Breast epithelium (tissue), 4 donors: ENCODE measurements at places on chromosomes 16 and 17.

DNA sequence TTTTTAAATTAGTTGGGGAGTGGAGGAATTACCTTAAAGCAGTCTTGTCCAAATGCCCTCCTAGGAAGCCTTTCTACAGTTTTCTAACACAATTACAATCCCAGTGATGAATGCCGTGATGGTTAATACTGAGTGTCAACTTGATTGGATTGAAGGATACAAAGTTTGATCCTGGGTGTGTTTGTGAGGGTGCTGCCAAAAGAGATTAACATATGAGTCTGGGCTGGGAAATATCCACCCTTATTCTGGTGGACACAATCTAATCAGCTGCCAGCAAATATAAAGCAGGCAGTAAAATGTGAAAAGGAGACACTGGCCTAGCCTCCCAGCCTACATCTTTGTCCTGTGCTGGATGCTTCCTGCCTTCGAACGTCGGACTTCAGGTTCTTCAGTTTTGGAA is 12.2 kb downstream of the ORC6 start:
- no peak for DNase-seq

GRCh38 chr17:64146418-64147109 is 16.6 kb upstream of the ERN1 start:
- peak; percentile 84 for DNase-seq

DNA sequence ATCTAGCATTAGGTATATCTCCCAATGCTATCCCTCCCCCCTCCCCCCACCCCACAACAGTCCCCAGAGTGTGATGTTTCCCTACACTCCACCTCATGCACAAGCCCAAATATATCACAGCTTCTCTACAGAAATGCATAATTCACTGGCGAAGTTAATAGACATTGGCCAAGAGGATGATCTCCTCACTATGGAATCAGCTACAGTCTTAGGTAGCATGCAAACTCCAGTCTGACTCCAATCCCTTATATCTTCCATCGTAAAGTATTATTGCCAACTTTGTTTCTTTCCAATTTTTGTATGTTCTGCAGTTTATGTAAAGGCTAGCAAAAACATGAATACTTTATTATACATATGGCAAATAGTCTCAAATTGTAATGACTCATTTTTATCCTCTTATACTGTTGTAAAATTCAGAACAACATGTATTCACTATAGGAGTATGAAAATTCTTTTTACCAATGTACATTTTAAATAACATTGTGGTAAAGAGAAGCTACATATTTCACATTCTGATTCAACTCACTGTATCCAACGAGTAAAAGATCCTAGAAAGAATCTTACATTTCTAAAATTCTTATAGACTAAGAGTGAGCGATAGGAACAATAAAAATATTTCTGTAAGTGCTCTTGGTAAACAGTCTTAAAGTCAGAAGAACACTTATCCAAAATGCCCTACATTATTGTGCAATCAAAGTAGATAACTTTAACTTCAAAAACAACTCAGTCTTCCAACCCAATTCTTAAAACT is 871 bp downstream of the ABCA8 start:
- no peak for DNase-seq

- no peak for DNase-seq
Measured at GRCh38 chr17:61009663-61010062, 332.0 kb downstream of the BCAS3 start.

- DNase-seq, result no peak
Measured at GRCh38 chr16:47358816-47359215, 102.0 kb downstream of the ITFG1 start.

GRCh38 chr17:68255731-68256538 is 8.1 kb downstream of the AMZ2 start:
- DNase-seq, result no peak

DNA sequence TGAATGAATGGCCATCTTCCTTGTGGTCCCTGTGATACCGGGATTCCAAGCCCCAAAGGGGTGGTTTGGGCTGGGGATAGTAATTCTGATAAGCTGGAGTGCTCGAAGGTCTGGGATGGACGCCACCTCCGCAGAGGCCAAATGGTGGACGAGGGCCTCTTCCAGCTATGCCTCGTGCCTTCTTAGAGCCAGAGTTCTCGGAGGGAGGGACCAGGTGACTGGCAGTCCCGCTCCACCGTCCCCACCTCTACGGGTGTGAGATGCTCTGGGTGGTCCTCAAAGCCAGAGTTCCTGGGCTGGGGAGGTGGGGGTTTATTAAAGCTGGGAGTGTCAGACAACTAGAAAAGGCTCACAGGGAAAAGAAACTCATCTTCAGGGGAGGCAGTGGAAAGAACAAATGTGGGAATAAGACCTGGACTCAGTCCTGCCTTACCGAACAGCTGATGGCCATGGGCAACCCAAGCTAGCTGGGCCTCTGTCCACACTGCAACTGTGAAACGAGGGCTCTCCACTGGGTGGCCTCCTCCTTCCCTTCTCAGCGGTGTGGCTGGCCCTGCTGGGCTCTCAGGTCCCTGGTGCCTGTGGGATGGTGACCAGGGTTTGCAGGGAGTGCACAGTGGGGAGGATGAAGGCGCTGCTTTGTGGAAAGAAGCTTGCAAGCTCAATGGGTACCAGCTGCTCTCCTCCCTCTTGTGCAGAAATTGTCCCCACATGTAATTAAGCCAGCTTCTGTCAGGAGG is 75.2 kb downstream of the N4BP1 start:
- no peak for DNase-seq

DNA sequence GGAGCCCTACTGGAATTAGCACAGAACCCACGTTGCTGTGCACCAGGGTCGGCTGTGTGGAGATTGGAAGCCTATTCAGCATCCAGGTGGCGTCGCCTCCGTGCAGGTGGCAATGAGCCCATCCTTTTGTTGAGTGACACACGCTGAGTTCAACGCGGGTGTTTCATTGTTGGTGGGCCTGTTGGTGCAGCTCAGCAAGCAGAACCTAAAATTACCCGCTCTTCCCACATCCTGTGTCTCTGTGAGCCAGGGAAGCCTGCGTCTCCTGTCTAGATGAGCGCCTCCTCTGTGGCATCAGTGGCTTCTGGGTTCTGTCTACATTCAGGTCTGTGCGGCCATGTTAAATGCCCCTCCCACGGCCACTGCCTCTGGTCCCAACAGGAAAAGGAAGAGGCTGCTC is 14.5 kb downstream of the CD2BP2 start:
- no peak for DNase-seq

DNA sequence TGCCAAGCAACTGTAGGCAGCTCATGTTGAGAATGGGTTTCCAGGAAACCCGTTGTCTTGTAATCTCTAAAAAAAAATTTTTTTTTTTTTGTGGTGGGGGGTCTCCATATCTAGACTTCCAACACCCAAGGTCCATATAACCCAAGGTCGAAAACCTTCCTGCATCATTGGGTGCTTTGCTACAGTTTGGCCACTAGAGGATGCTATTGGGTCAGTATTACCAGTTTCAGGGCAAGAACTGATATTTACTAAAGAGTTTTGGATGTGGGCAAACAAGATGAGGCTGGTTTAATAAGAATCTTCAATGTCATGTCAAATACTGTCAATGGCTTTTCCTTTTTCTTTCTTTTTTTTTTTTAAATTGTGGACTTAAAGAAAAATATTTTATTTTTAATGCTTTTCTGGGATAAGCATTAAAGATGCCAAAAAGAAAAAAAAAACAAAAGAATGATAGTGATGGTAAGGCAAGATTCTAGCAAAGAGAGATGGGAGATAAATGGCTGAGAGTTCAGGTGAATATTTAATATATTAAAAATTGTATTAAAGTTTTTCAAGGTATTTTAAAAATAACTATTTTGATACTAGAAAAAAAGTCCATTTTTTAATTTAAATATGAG is 62.2 kb downstream of the DHRS7C start:
- peak; percentile 18 for DNase-seq

- no peak for DNase-seq
Measured at GRCh38 chr16:84367750-84368307, 509 bp upstream of the ATP2C2 start.

GRCh38 chr17:58153046-58153445 is 4.9 kb downstream of the OR4D1 start:
- DNase-seq, result no peak
